ENCODE measurements at places on chromosomes 3 and 15.

DNA sequence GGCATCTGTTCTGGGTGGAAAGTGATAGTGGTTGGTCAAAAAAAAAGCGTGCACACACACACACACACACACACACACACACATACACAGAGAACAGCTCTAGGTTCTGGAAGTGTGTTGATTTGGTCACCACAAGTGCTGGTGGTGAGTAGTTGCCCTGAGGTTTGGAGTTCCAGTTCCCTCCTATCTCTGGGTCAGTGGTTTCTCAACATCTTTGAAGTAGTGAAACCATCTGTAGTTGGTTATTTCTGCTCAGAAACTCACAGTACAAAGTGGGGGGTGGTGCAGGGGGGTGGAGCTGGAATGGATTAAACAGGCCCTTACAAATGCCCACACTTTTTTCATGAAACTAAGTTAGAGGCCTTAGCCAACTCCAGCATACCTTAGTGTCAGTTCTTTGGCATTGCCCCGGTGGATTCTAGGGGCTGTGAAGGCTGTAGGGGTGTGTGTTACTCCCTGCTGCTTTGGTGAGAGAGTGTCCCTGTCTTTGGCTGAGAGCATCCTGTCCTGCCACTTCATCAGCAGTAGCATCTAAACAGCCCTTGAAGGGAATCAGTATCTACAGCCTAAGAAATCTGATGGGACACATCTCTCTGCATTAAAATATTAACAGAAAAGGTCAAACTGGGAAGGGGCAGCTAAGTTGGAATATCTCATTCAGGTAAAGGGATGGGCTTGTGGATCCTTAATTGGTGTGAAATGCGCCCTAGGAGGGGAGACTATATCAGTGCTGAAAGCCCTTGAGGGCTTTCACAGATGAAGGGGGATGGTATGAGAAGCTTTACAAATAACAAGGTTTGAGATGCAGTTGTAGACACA is 20.6 kb downstream of the SMAD3 start:
- peak; percentile 57 for DNase-seq

GRCh38 chr3:111538681-111539083 is 3.3 kb upstream of the CD96 start:
- DNase-seq: no peak

GRCh38 chr3:13880811-13881156 is 913 bp upstream of the WNT7A start:
- no peak for DNase-seq

DNA sequence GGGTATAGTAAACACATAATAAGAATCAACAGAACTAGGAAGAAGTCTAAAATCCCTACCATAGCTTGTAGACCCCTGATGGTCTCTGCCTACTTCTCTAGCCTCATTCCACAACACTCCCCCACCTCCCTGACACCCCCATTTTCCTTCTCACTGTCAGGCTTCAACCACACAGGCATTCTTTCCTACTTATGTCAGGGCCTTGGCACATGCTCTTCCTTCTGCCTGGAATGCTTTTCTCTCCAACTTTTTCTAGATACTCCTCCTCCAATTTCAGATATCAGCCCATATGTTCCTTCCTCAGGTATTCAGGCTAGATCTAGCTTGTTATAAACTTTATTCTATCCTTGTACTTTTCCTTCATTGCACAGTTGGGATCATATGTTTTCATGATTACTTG is 106.0 kb upstream of the MRPL3 start:
- no peak for DNase-seq

DNA sequence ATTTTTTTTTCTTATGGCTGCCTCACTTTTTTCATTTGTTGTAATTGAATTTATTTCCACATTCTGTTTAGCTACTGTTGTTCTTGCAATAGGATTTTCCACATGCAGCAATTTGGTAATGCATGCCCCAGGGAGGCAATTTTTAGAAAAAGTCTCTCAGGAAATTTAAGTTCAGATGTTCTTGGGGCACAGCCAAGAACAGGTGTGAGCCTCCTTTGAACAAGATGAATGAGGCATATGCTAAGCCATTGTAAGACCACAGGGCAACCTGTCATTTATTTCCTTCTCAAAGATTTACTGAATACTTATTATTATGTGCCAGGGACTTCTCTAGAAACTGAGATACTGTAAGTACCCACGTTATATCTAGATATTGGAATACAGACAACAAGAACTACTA is 549.5 kb downstream of the DIPK2A start:
- DNase-seq: no peak
